Adrenal gland (tissue), 19 donors: ENCODE measurements at places on chromosomes 5 and 9. TPM values are rescaled to one million over a fixed set of nuclear protein-coding genes. Genes with fewer than 3 reads are reported as not detected.

DNA sequence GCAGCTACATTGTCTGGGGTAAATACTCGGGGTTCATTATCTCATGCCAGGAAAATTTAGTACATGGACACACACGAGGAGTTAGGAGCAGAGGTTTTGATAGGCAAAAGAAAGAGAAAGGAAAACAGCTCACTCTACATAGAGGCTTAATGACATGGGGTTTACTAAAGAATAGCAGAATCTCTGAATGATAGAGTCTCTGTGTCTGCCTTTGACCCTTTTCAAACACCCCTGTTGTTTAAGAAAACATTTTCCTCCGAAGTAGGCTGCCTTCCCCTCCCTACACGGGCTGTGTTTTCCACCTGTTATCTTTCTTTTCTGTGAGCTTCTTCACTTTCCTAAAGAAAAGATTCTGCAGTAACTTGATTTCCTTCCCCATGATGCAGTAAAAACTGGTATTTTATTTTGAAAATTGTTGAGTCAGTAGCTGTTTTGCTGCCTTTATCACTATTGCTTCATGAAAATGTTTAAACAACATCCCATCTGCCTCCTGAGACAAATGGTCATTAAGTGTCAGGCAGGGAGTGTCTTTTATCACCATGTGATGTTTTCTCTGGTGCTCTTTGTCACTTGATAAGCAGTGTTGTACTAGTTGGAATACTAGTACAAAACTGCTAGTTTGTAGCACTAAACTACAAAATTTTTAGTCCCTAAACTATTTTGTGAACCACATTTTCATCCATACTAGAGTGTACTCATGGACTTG is 76.6 kb downstream of the PPIC start:
- DNase-seq: no peak

- DNase-seq: no peak
These were observed 9.9 kb downstream of the GABBR2 start for GRCh38 chr9:98698856-98699255.

The IARS1 gene
- 19.2 TPM for polyA plus RNA-seq

The TAF1L gene
- polyA plus RNA-seq: not detected

- DNase-seq: no peak
These were observed 52.2 kb downstream of the HSD17B3 start for GRCh38 chr9:96249746-96250145.

- DNase-seq: peak; percentile 83
These were observed at the start of gene CDH18 for GRCh38 chr5:19987612-19988361. TSS of gene CDH18 (minus strand) at chr5:19988200. CDS start at chr5:19838986, 149,214 bp downstream.

DNA sequence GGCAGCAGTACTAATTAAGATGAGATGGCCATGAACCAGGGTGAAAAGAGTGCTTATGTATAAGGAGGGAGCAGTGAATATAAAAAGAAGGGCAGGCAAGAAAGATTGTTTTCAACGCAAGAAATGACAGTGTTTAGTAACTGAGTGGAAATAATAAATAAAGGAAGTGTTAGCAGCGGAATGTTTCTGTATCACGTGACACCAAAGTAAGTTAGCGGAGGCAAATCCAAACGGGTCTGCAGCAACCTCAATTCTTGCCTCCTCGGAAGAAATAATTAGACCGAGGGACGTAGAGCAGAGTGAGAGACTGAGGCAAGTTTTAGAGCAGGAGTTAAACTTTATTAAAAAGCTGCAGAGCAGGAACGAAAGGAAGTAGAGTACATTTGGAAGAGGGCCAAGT is 15.4 kb upstream of the GAS1 start:
- DNase-seq: no peak

DNA sequence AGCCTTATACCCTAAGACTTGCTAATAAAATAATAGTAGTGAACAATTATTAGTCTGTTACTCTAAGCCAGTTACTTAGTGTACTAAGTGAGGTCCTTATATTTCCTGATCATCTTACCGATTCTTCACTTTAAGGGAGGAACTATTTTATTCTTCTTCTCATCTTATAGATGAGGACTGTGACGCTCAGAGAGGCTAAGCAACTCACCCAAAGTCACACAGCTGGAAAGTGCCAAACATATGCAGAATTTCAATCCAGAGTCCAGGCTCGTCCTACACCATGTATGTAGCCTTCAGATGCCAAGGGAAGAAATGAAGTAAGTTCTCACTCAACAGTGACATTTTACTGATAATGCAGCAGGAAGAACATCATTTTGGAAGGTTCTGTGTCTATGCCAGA is 34.4 kb upstream of the ARAP3 start:
- no peak for DNase-seq

DNA sequence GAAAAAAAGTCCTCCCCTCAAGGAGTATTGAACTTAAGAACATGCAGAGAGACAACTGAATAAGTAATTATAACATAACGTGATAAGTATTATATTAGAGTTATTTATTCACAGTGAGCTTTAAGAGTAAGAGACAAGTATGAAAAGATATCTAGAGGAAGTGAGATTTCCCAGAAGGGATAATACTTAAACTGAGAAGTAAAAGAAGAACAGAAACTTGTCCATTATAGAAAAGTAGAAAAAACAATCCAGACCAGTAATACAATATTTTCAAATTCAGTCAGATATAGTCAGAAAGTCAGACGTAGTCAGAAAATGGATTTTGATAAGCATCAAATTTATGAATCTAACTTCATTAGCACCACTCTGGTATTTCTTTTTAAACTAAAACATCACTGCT is 613.0 kb upstream of the CCNG1 start:
- no peak for DNase-seq

The GABRB2 gene
- 1.0 TPM for polyA plus RNA-seq

- DNase-seq: no peak
These were observed 211.2 kb upstream of the DAPK1 start for GRCh38 chr9:87286506-87286905.
